ENCODE measurements at places on chromosomes 4 and X.

DNA sequence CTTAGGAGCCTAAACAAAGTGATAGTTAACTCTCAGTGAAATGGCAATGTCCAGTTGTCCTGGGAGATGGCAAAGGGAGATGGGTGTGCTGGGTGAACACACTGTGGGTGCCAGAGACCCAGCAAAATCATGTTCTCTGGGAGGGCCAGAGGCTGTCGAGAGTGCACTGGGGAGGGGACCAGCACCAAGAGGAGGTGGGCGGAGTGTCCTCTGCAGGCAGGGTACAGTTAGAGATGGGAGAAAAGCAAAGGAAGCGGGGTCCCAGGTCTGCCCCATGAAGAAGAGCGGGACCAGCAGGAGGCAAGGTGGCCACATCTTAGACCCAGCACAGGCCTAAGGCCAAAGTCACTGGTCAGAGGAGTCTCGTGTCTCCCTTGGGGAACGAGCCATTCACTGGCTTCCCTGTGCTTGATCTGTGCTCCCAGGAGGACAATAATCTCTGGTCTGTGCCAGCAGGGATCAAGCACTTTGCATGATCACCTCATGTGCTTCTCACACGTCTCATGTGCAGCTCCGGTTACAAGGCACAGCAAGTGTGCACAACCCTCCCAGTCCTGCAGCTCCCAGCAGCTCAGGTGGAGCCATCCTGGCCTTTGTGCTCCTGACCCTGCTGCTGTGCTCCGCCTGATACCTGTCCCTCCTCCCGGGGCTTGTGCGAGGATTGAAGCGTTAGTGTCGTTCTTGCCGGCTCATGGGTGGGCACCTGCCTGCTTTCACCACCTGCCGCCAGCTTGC lies 100.9 kb downstream of the FAM53A start:
- no peak for DNase-seq

GRCh38 chr4:74262522-74262921 lies 45.7 kb upstream of the EPGN start:
- no peak for DNase-seq

DNA sequence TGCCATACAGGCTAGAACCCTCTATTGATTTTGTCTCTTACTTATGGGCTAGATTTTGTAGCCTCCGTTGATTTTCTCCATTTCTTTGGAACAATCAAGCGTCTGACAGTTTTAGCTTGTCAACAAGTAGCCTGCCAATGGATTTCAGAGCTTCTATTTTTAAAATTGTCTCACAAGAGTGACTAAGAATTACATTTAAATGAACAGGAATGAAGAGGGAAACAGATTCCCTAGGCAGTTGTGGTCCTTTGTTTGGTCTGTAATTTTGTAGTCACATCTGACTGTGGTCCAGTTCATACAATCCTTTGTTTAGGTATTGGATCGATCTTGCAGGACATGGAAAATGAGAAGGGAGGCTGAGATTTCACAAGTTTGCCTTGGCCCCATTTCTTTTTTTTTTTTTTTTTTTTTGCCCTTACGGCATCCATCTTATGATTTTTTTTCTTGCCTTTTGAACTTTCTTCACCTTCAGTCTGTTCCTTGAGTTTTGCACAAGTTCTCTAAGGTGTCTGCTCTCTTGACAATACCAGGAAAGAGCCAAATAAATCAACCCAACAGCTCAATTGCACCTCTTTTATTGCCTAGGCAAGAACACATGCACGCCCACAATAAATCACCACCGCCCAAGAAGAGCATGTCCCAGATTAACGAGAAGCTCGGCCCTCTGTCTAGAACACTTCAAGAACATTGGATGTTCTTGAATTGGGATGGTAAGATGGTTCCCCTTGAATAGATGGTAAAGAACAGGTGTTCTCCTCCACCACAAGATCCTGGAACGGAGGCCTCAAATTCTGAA lies 86.5 kb upstream of the EGFL6 start:
- no peak for DNase-seq

DNA sequence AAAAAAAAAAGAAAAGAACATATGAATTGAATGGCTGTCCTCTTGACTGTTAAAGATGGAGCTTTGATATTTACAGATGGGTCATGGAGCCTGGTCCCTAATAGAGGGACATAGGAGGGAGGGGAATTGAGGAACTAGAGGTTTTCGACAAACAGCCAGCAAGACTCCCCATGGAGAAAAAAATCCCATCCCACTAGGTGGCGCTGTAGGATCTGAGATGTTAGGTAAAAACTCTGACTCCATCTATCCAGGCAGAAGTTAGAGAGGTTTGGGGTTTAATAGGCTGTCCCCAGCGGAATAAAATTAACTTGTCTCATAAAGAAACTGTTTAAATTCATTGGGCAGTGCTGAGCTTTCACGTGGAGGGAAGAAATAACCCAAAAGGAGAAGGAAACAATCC lies 45.9 kb downstream of the HMGB2 start:
- DNase-seq, result peak; percentile 93

- DNase-seq, result no peak
These were observed 206.8 kb downstream of the TENM3 start for GRCh38 chr4:182449930-182450439.

GRCh38 chr4:175787546-175787945 lies 24.5 kb downstream of the GPM6A start:
- DNase-seq, result no peak

GRCh38 chr4:135166661-135167060 lies 965.1 kb upstream of the PABPC4L start:
- DNase-seq, result no peak

GRCh38 chr4:87851953-87852352 lies 19.2 kb downstream of the MEPE start:
- no peak for DNase-seq

- no peak for DNase-seq
These were observed 34.3 kb downstream of the RAPGEF2 start for GRCh38 chr4:159137176-159137575.

- no peak for DNase-seq
These were observed 174.9 kb downstream of the ADAMTS3 start for GRCh38 chr4:72394012-72394663.

DNA sequence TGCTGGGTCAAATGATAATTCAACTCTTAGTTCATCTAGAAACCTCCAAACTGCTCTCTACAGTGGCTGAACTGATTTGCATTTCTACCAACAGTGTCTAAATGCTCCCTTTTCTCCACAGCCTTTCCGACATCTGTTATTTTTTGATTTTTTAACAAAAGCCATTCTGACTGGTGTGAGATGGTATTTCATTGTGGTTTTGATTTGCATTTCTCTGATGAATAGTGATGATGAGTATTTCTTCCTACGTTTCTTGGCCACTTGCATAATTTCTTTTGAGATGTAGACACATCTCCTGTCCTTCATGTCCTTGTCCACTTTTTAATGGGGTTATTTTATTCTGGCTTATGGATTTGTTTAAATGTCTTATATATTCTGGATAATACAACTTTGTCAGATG lies 298.2 kb upstream of the ARSJ start:
- DNase-seq, result no peak

GRCh38 chr4:73891739-73892405 lies 22.7 kb downstream of the CXCL1 start:
- DNase-seq, result no peak

- no peak for DNase-seq
These were observed 158.6 kb upstream of the FAT1 start for GRCh38 chr4:186882293-186882692.

DNA sequence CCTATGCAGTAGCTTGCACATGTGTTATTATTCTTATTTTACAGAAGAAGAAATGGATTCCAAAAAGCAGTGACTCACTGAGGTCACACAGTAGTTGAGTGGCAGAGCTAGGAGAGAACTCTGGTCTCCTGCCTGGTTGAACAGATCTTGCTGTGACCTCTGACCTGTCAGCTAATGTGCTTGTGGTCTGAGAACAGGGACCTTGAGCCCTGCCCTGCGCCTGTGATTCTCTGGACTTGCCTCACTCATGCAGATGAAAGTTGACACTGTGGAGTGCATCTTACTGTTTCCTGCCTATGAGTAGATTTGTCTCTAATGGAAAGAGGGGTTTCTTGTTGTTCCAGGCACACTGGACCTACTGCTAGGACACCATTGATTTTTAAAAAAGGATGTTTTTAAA lies 32.3 kb downstream of the ETNPPL start:
- no peak for DNase-seq

- DNase-seq, result peak; percentile 39
These were observed 23.6 kb downstream of the CA5B start for GRCh38 chrX:15761564-15762191.

- DNase-seq, result no peak
These were observed 124.6 kb downstream of the NSUN7 start for GRCh38 chr4:40874331-40874730.

DNA sequence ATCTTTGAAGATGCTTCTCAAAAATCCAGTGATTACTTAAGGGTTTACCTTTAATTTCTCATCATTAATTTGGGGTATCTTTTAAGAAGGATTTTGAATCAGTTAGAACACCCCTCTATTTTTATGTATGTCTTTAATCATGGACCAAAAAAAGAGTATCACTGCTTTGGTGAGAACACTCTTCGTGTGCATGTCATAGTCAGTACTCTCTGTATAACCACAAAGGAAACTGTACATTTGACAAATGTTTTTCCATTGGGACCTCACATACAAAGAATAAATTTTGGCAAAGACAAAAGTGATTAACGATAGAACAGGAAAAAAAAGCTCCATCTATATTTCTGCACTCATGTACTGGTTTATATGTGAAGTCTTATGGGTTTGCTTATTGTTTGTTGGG lies 31.3 kb downstream of the FAM241A start:
- DNase-seq, result no peak

DNA sequence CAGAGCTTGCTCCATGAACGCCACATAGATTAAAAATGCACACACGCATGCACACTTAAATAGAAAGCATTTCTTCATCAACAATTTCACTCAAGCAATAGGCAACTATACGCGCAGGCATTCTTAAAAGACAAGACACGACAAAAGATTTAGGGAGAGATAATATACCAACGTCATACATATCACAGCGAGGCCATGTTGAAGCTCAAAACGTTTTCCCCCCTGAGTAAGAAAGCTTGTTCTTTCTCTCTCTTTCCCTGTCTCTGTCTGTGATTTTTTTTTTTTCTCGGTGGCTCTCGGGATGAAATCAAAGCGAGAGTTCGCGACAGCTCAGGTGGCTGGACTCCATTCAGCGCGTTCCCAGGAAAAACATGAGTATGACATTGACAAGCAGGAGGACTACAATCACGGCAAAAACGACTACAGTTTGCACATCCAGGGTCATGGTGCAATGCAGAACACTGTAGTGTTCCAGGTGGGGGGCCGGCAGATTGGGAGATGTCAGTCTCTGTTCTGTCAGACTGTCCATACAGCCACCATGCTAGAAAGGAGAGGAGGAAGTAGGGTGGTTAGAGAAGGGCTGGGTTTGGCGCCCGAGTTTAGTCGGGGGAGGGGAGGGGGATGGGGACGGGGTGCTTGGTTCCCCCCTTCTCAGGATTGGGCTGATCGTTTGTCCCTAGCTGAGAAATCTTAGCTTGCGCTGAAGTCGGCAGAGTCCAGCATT lies 30.7 kb downstream of the ARHGEF9 start:
- DNase-seq, result no peak

DNA sequence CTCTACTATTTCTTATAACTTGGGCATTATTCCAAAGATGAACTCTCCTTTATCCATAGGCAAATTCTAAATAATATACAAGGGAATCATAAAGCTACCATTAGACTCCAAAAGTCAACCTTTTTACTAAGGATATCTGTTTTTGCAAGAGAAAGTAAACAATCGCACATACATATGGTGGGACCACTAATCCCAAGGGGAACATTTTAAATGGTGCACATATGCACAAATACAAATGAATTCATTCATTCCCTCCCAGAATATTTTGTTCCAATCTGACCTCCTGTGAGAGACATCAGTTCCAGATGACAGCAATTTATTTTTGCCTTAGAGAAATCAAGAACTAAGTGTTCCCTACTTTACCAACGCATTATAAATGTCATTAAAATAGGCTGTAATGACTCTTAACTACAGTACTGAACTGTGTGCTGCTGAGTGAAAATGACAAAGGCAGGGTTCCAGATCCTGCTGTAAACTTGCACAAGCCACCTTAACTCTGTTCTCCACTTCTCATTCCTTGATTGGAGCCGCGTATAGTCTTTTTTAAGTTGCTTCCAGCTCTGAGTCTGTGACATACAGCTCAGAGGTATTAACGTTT lies 2.0 kb downstream of the DHX15 start:
- no peak for DNase-seq

All from hematopoietic multipotent progenitor cell treated with erythropoietin and hydrocortisone succinate and interleukin-3 and kit ligand, for 15 days (in vitro differentiated cells).